Urinary bladder (tissue), 4 donors: ENCODE measurements at places on chromosomes 2 and 18.

DNA sequence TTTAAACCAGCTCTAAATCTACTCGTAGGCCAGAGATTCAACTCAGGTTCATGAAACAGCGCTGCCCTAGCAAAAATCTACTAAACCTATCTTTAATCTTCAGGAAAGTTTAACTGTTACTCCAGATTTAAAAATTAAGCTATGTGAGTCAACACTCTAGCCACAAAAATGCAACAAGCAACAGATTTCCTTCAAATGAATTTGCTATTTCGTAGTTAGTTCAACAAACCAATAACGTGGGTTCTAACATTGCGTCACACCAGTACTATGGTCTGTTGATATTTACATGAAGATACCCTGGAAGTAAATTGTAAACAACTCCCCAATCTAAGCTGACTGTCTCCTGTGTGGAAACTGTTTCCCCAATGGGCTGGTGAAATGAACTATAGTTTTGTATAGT lies 71.2 kb downstream of the FIGN start:
- DNase-seq, result no peak

DNA sequence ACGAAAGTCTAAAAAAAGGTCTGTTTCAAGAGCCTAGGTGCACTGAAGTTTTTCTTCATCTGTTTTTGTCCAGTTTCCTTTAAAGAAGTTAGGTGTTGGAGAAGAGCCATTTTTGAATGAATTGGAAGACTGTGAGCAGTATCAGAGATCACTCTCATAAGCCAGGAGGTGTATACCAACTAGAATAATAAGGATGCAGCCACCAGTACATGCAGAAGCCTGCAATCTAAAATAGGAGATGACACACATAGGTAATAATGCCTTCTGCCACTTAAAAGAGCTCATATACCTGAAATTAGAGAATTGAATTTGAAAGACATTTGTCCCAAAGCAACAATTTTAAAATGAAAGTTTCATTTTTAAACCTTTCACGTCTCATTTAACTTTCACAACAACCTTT lies 81.7 kb downstream of the RBMS1 start:
- no peak for DNase-seq

- no peak for DNase-seq
Observed at GRCh38 chr18:23824669-23825068, 135.4 kb downstream of the LAMA3 start.

DNA sequence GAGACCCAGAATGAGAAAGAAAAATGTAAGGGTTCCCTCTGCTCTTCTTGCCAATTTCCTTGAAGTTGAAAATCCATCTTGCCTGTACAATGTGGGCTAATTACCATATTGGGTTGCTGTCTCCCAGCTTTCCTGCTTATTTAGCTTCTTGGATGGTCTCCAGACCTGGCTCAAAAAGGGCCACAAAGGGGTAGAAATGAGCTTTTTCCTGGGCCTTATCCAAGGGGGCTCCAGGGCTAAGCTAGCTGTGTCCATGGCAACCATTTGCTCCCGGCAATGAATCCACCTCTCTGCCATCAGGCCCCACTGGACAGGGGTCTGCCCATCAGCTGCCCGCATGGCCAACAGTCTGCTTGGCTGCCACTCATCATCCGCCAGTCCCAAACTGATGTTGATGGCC lies 85.0 kb downstream of the BOD1L2 start:
- no peak for DNase-seq

GRCh38 chr2:12658310-12658945 lies 58.3 kb upstream of the TRIB2 start:
- no peak for DNase-seq

- no peak for DNase-seq
Observed at GRCh38 chr2:150675807-150676206, 188.3 kb upstream of the RND3 start.

- no peak for DNase-seq
Observed at GRCh38 chr18:63848159-63848558, 39.3 kb upstream of the SERPINB2 start.

GRCh38 chr18:8468921-8469335 lies 140.3 kb upstream of the RAB12 start:
- DNase-seq, result no peak

GRCh38 chr2:80258793-80259192 lies 45.8 kb downstream of the LRRTM1 start:
- no peak for DNase-seq

DNA sequence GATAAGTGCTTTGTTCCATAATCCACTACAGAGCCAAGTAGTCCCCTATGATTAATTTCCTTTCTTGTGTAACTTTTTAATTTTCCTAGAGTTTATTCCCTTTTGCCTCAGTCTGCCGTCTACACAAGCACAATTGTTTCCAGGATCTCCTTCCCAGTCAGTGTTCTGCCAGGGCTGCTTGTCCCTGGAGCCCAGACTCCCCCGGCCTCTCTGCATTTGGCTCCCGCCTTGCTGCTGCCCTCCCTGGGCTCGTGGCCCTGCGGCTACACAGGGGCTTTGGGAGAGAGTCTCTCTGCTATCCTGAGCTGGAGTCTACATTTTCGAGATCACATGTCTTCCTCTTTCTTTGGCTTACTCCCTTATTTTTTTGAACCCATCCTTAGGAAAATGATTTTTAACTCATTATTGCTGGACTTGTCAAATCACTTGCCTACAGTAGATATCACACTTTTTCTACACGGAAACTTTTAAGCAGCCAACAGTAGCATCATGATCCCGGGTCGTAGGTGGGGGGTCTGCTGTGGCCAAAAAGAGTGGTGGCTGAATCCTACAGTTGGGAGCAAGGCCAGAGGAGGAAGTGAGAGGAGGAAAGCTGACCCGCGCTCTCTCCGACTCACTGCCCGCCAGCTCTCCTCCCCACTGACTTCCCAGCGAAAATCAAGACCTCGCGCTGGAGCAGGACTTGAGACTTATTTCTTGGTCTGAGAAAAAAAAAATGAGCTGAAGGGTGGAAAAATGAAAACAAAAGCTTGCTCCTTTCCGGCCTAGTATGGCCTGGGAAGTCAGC lies 9.4 kb downstream of the FBLN7 start:
- DNase-seq, result no peak

- DNase-seq, result no peak
Observed at GRCh38 chr2:14120376-14120775, 512.1 kb upstream of the LRATD1 start.

- no peak for DNase-seq
Observed at GRCh38 chr18:78992041-78993011, 12.7 kb downstream of the SALL3 start.

- DNase-seq, result no peak
Observed at GRCh38 chr2:10336283-10336682, 33.6 kb downstream of the HPCAL1 start.

- DNase-seq, result no peak
Observed at GRCh38 chr2:28362991-28363521, 29.6 kb upstream of the FOSL2 start.

GRCh38 chr18:61743775-61744531 lies 148.9 kb downstream of the RNF152 start:
- DNase-seq, result no peak

- DNase-seq, result no peak
Observed at GRCh38 chr2:236365258-236366048, 101.2 kb upstream of the ASB18 start.

DNA sequence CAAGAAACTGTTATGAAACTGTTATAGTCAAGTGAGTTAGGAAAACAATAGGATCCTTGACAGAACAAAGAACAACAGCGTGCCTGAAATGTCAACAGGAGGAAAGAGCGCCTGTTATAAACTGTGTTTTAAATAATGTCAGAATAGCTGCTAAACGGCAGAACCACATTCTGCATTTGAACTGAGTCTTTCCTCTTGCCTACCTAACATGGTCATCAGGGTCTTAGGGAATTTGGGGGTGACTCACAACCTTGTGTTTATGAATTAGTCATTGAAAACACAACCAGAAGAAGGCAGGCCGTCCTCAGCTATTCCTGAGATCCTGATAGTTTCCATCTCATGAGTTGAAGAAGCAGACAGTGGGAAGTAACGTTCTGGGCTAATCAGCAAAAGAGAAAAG lies 222.0 kb upstream of the FN1 start:
- no peak for DNase-seq

- no peak for DNase-seq
Observed at GRCh38 chr2:171136024-171136423, 24.7 kb downstream of the TLK1 start.

GRCh38 chr18:8732442-8733360 lies 27.3 kb downstream of the MTCL1 start:
- no peak for DNase-seq

- DNase-seq, result no peak
Observed at GRCh38 chr2:118905206-118905605, 36.8 kb upstream of the MARCO start.

- DNase-seq, result no peak
Observed at GRCh38 chr2:176647325-176648165, 378.3 kb downstream of the MTX2 start.

GRCh38 chr2:191100216-191100615 lies 50.6 kb downstream of the STAT4 start:
- no peak for DNase-seq

GRCh38 chr2:1747065-1747941 lies 3.0 kb upstream of the PXDN start:
- no peak for DNase-seq

DNA sequence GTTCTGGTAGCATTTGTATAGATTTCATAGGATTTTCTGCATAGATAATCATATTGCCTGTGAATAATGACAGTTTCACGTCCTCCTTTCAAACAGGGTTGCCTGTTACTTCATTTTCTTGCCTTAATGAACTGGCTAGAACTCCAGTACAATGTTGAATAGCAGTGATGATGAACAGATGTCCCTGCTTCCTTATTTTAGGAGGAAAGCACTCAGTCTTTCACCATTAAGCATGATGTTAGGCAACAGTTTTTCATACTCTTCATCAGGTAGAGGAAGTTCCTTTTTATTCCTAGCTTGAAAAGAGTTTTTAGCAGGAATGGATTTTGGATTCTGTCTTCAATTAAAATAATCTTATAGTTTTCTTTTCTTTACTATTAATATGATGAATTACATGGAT lies 39.7 kb downstream of the C2orf76 start:
- DNase-seq, result no peak

GRCh38 chr2:40721595-40721994 lies 269.7 kb upstream of the SLC8A1 start:
- DNase-seq, result no peak

DNA sequence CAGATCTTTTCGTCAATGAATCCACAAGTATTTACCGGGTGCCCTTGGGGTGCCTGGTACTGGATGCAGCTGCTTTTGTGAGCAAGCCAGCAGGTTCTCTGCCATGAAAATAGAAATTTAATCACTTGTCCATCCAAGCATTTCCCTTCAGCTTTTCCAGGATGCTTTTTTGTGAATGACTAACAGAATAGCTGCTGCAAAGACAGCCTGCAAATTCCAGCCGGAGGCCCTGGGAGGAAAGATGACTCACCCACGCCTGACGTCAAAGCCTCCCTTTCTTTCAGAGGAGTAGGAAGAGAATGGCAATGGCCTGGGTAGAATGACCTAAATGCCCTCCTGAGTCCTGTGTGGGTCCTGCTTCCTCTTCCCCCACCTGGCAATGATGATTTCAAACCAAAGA lies 111.9 kb downstream of the AP1S3 start:
- DNase-seq, result peak; percentile 67

DNA sequence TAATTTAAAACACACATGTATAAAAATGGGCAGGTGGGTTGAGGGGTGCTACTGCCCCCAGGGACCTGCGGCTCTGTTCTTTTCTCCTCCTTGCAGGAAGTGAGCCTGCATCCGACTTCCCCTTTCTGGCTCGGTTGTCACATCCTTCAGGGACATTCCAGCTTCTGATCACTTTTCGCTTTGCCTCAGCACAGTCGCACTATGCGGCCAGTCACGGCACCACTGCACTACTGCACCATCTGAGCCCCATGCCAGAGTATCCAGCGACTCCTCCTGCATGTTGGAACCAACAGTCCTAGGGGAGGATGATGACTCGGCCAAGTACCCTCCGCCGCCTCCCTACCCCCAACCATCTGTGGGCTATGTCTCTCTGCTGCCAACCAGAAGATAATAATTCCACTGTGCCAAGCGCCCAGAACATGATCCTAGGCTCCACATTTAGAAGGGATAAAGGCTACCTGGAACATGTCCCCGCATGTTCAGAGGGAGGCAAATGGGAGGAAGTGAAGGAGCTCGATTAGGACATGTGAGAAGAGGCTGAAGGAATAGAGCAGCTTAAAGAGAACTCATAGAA lies 17.6 kb downstream of the CDC42EP3 start:
- DNase-seq, result no peak

- DNase-seq, result no peak
Observed at GRCh38 chr2:148106331-148106730, 85.4 kb downstream of the MBD5 start.

DNA sequence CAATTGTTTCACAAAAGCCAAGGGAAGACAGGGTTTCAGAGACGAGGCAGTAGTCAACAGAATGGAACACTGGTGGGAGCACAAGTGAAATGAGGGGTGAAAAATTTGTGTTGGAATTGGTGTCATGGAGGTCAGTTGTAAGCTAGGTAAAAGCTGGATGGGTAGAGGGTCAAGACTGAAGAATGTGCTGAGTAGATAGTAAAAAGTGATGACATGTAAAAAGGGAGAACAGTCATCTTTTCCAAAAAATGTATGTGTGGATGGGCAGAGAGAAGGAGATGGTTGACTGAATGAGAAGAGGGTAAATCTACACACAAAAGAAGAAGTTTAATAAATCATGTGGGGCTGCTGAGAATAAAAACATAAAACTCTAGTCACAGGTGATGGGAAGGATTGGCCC lies 92.7 kb upstream of the COL3A1 start:
- no peak for DNase-seq

DNA sequence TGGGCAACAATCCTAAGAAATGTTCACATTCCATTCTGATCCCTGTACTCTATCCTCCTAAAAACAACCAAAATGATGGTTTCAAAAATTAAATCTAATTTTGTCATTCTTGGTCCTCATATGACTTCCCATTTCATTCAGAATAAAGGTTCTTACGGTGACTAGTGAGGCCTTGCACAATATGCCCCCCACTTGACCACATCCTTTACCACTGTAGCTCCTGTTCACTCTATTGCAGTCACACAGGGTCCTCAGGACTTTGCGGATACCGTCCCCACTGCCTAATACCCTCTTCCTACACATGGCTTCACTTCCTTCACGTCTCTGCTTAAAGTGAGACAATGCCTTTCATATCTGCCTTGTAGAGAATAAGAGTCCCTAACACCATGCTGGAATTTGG lies 1058.7 kb upstream of the KLHL29 start:
- no peak for DNase-seq

DNA sequence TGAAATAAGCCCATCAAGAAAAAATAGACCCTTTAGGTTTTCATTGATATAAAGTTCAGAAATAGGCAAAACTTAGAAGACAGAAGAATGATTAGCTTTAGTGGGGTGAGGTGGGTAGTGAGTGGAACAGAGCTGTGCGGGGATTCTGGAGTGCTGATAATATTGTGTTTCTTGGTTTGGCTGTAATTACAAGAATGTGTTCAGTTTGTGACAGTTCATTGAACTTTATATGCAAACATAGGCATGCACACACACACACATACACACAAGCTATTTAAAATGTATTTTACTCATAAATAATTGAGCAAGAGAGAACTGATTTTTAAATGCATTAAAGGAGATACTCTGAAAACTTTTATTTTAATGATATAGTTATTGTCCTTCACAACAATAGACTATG lies 17.1 kb downstream of the ARHGAP15 start:
- no peak for DNase-seq

GRCh38 chr2:98118161-98118560 lies 31.2 kb downstream of the VWA3B start:
- DNase-seq, result no peak

- DNase-seq, result no peak
Observed at GRCh38 chr2:146927080-146927711, 917.6 kb upstream of the ACVR2A start.

GRCh38 chr2:112879491-112880041 lies 31.4 kb upstream of the IL37 start:
- DNase-seq, result no peak

- DNase-seq, result no peak
Observed at GRCh38 chr2:122003196-122003940, 247.9 kb downstream of the TSN start.
